ENCODE measurements at places on chromosomes 2 and 18.

DNA sequence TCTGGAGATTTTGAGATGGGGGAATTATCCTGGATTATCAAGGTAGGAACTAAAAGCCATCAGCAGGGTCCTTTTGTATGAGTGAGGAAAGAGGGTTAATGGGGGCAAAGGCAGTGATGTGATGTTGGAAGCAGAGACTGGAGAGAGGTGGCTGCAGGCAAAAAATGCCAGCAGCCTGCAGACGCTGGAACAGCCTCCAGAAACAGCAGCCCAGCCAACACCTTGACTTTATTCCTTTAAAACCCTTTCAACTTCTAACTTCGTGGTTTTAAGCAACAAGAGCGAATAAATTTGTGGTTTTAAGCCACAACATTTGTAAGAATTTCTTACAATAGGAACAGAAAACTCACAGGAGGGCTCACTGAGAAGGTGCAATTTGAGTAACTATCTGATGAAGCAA is 523.1 kb upstream of the HS6ST1 start:
- no peak for DNase-seq

- DNase-seq, result no peak
These were observed 113.9 kb downstream of the MYO1B start for GRCh38 chr2:191359133-191359532.

GRCh38 chr2:173354582-173355131 is at the start of gene CDCA7:
Gene CDCA7, plus strand, starts transcription at chr2:173354872. Its CDS starts 92 bp downstream, at chr2:173354964.
- no peak for DNase-seq

DNA sequence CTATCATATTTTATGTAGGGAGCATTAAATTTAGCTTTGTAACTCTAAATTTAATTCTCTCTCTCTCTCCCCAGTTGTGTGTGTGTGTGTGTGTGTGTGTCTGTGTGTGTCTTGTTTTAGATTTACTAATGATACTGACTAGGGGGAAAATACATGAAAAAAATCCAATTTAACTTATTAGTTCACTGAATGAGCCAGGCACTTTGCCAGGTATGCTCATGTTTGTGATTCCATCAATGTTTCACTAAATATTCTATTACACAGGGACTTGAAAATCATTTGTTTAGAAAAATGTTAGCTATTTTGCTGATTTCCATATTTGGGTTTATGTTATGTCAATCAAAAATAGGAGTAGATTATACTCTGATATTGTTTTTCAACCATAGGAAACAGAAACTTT is 203.7 kb upstream of the ZNF804A start:
- no peak for DNase-seq

DNA sequence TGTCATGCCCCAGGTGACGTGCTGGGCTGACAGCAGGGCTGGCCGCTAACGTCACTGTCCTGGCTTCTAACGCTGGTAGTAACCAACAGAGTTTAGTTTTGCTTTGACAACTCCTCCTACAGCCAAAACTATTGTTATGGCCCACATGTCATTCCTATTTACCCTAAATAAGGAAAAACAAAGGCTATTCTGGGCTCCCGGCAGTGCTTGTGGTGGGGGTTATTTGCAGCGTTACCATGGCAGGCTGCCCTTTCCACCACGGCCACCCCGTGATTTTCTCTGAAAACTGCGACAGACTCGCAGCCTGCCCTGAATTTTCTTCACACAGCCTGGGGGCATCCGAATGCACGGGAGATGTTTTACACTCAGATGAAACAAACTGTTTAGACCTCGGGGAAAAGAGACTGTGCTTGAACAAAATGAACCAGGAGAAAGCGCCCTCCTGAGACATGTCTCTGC is 115.2 kb downstream of the FAM210A start:
- peak; percentile 75 for DNase-seq

GRCh38 chr2:138180692-138181386 is 216.6 kb downstream of the HNMT start:
- no peak for DNase-seq

DNA sequence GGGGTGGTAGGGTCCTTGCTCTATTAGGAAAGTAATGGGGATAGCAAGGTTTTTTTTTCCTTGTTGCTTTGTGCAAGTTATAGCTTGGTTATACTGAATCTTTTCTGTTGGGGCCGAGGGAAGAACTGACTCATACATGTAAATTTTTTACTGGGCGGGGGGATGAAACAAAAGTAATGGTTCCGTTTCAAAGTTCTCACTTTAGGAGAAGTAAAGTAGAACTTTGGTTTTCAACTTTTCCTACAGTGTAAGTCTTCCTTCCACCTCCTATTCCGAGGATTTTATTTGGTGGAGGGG is 1.1 kb downstream of the AFTPH start:
- DNase-seq, result no peak

DNA sequence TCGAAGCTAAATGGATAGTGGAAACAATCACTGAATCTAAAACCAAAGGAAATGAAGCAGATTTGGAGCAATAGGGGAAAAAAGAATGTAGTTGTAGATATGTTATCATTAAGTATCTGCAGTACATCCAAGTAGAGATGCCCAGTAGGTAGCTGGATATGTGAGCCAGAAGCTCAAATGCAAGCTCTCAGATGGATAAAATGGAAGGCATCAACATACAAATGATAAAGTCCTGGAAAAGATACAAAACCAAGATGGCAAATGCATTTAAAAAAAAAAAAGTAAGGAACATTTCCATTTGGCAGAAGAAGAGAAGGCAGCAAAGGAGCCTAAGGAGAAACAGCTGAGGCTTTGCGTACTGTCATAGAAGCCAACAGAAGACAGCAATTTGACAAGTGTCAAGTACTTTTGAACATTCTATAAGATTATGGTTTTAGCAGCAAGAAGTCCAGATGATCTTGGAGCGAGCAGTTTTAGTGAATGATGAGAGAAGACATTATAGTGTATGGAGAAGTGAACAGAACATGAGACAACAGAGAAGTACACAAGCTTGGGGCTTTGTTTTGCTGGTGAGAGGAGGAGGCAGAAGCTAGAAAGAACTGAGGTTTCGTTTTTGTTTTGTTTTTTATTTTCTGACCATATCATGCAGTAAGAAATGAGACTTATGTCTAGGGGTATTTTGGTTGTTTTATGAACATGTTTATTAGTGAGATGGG is 18.3 kb downstream of the ROCK2 start:
- DNase-seq, result no peak

DNA sequence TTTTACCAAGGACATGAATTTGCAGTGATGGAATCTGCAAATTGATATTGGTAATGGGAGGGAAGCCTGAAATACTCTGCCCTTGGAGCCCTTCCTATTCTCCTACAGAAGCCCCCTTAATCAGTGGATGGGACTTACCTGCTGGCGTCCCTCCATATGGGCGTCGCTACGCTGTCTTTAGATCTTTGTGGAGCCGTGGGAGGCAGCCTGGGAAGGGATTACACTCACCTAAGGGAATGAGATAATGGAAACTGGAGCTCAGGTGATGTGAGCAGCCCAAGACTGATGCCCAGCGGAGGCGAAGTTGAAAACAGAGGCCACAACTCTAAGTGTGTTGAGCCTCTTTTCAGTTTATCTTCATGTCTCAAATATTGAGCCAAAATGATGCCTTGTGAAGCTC is 306.6 kb downstream of the MYCN start:
- no peak for DNase-seq

- DNase-seq, result no peak
These were observed 66.8 kb upstream of the FZD7 start for GRCh38 chr2:201966691-201967438.
